ENCODE measurements at places on chromosomes 11 and 22. TPM values are rescaled to one million over a fixed set of nuclear protein-coding genes. Genes with fewer than 3 reads are reported as not detected.

Gene TMPRSS4
- total RNA-seq = not detected

Gene SLC22A9
- not detected for total RNA-seq

Gene SYT13
- not detected for total RNA-seq

Gene BBOX1
- total RNA-seq = not detected

Gene CNGA4
- not detected for total RNA-seq

All from vein endothelial cell (primary cell).